ENCODE measurements at places on chromosomes 5 and 9.

- no peak for DNase-seq
Observed at GRCh38 chr5:100539519-100539918, 4.3 kb downstream of the FAM174A start.

- no peak for DNase-seq
Observed at GRCh38 chr9:34374905-34375552, 1.7 kb downstream of the MYORG start.

DNA sequence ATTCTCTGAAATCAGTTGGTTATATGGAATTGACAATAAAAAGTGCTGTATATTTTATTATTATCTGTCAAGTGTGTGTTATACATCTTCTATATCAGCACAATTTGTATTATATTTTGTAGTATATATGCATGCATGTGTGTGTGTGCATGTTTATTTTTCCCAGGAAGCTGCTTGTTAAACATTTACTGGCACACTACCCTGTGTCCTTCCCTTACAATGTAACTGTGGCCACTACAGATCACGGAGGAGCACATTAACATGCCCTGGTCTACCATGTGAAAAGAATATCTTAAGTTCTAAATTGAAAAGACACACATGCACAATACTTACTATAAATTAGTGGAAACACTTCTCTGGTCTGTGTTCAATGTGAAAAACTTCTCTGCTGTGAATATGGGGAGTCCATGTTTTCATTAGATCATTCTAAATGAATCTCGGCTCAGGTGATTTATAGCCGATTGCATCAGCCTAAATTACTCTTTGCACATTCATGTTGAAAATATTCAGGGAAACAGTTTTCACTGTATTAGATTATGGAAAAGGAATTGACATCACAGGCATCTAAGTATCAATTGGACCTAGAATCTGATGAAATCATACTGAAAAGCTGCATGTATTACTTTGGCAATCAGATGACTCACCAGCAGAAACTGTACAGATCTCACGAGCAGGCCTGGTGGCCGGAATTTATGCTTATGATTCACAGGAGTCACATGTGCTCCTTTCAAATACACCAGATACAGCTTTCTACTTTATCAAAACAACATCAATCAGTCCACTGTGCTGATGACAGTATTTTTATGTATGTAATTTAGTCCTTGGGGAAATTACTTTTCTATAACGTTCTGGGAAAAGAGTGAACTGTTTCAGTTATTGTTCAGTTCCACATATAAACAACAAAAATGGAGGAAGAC lies 39.4 kb downstream of the LURAP1L start:
- DNase-seq: no peak

GRCh38 chr9:128191406-128192046 lies at the start of gene CIZ1:
Gene CIZ1, minus strand, starts transcription at chr9:128191572. Its CDS starts 715 bp downstream, at chr9:128190857.
- peak; percentile 85 for DNase-seq

GRCh38 chr9:72826996-72827949 lies 125.6 kb downstream of the ALDH1A1 start:
- no peak for DNase-seq

GRCh38 chr5:103340717-103341388 lies 82.3 kb downstream of the MACIR start:
- no peak for DNase-seq

DNA sequence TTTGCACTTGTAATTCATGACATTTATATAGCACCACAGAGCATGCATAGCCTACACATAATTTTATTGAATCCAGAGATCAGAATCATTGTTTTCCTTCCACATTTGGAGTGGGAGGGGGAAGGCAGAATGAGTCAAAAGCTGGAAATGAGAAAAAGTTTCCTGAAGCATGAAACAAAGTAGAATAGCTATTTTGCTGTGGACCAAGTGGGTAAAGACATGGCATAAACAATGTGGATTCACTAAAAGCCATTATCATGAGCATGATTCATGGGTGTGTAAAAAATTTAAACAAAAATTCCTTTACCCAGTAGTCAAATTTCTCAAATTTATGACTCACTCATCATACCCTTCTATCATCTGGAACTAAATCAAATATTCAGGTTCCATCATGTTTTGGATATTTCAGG lies 97.9 kb downstream of the YIPF5 start:
- DNase-seq: no peak

DNA sequence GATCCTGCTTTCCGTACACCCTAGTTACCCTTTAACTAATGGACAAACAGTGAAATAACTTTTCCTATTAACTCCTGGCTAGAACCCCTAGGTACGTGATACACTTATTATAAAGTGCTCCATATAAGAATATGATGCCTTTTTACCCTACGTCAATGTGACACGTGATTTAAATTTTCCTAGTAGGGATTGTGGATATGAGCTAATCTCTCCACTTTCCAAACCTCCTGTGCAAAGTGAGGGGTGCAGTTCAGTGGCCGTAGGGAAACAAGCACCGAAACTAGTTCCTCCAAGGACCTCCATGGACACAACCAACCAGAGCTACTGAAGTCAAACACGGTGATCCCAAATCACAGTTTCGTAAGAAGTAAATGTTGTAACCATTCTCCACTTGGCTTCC lies 19.3 kb downstream of the NFIB start:
- no peak for DNase-seq

DNA sequence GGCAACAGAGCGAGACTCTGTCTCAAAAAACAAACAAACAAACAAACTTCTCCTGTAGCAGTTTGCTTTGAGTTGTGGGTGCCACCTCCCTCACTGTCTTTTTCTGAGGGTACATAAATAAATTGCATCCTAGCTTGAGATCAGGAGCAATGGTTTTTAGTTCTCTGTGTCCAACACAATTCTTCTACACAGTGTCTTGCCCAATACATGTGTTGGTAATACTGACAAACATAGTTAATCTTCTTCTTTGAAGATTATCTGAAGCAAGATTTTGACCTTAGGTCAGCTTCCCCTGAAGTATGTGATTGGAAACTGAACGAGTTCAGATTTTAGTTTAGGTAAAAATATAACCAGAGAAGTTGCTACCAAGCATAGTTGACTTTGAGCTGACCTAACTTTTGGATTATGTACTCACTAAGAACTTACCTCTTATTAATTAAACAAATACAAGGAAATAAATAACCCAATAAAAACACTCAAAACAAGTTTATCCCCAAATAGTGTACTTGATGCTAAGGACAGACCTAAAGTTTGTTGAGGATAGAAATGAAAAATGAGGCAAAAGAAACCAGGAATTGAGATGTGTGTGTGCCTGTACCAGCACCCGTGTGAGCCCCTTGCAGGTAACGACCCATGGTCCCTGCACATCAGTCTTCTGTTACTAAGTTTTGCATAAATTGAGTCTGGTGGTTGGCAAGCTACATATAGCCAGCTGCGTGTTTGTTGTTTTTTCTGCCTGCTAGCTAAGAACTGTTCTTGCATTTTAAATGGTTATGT lies 16.2 kb downstream of the TJP2 start:
- DNase-seq: no peak

DNA sequence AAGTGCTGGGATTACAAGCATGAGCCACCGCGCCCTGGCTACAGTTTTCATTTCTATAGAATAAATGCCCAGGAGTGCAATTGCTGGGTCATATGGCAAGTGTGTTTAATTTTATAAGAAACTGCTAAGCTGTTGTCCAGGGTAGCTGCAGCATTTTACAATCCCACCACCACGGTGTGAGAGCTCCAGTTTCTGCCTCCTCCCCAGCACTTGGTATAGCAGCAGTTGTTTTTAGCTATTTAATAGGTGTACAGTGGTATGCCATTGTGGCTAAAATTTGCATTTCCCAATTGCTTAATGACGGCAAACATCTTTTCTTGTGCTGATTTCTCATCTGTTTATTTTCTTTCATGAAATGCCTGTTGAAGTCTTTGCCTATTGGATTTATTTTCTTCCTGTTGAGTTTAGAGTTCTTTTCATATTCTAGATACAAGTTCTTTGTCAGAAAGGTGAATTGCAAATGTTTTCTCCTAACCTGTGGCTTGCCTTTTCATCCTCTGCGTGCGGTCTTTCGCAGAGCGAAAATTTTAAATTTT lies 100.3 kb downstream of the NDFIP1 start:
- DNase-seq: no peak

Measured in activated T-cell treated with anti-CD3 and anti-CD28 coated beads, Interleukin-2, amount 50 U/mL, for 48 hours (primary cell).